ENCODE measurements at places on chromosomes 2 and 18. TPM values are rescaled to one million over a fixed set of nuclear protein-coding genes. Genes with fewer than 3 reads are reported as not detected.

DNA sequence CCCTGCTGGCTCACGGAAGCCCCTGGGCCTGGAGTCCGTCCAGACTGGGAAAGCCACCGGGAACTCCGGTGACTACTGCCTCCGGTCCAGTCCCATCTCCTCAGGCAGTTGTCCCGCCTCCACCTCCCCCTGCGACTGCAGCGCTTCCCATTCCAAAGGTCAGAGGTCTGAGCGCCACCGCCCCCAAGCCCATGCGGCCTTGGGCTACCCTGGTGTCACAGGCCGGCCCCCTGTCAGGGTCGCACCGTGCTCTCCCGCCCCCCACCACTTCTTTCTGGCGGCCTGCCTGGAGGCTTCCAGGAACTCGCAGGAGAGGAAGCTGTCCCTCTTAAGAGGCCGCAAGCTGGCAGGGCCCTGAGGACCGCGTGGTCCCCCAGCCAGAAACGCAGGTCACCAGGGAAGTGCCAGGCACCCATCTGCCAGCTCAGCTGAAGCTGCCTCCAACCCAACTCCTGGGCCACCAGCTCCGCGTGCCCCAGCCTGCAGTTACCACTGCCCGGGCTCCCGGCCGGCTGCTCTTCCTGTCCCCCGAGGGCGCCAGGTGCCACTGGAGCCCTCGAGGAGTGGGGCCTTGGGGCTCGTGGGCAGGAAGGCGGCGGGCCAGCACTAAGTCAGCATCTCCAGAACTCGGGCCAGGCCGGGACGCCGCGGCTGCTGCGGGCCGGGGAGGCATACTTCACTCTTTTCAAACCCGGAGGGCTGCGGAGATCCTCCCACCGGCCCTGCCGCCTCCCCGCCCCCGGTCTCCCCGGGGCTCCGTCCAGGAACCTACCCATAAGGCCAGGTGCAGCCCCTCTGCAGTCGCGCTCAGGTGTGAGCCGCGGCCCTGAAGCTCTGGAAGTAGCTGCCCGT, 83.3 kb upstream of the POMC start:
- peak; percentile 39 for DNase-seq

GRCh38 chr2:241019441-241020139, 21.2 kb downstream of the SNED1 start:
- no peak for DNase-seq

ALLC gene
- total RNA-seq, result not detected

ST8SIA5 gene
- 9.8 TPM for total RNA-seq

DNA sequence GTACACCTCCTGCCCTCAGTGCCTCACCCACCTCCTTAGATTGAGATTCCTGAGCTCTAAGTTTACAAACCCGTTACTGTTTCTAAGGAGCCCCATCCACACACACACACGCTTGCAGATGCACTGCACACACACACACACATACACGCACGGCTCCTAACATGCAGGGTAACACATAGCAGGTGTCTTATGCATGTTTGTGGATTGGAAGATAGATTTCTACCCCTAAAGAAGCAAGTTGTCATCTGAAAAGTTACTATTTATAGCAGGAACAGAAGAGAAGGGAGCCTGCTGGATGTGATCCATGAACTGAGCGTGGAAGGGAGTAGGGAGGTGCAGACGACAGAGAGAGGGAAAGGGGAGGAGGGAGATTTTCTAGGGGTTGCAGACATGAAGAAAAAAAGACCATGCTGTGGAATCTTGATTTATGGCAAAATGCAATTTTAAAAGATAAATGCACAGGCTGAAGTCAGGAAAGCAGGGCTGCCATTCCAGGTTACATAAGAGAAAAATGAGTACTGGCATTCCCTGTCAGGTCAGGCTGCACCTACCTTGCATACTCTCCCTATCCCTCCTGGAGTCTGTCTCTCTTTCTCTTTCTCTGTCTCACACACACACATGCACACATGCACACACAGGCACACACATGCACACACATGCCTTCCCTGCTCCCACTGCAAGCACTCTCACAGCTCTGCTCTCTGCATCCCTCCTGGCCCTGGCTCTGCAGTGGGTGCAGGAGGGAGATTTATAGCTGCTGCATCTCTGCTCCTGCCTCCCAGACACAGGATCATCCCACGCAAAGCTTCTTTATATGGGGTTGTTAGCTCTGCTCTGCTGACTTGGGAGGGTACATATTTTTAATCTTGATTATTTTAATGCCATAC, 192.6 kb upstream of the MYT1L start:
- DNase-seq, result no peak

CD207 gene
- not detected for total RNA-seq

DCC gene
- not detected for total RNA-seq

- no peak for DNase-seq
Observed at GRCh38 chr2:84640411-84640810, 124.1 kb downstream of the DNAH6 start.

CCDC88A gene
- 31.0 TPM for total RNA-seq

GRCh38 chr2:223099561-223099960, 47.6 kb downstream of the KCNE4 start:
- no peak for DNase-seq

IL36G gene
- total RNA-seq, result not detected

- DNase-seq, result no peak
Observed at GRCh38 chr2:219448776-219449341, 14.2 kb downstream of the SPEG start.

FHOD3 gene
- total RNA-seq, result 13.1 TPM

COX7A2L gene
- total RNA-seq, result 178 TPM

HOXD4 gene
- total RNA-seq, result 0.05 TPM

DNA sequence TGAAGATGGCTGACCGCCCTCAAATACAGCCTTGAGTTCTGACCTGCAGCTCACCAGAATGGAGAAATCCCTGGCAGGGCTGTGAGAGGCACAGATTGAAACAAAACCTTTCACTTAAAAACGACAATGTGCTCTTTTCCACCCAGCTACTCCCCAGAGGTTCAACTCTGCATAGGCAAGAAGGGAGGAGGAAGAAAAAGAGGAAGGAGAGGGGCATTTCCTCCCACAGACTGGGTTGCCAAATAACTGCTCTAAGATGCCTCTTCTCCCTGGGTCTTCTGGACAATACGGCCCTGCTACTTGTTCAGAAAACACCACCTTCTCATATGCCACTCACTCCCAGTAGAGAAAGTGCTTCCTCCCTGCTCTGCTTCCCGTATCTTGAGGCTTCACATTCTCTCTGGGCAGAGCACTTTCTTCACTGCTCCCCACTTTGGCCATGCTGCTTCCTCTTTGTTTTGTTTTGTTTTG, 136.4 kb upstream of the SLC1A4 start:
- DNase-seq, result no peak

RAB6D gene
- total RNA-seq, result not detected

DNA sequence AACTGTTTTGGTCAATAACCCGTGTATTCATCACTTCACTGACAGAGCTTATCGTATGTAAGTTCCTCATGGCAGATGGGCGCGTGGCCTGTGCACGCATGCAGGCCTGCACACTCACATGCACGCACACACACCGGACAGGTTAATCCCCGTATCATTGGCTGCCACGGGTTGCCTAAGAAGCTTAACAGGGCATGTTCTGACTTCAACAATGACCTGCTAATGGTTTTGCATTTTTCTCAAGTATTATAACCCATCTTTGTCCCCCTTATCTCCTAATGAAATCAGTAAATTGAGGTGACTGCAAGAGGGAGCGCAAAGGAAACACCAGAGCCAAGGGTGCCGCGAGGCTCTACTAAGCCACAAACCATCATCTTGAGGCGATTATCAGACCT, 399.0 kb upstream of the ID2 start:
- no peak for DNase-seq

SPATS2L gene
- 180 TPM for total RNA-seq

TRIM43B gene
- not detected for total RNA-seq

DNA sequence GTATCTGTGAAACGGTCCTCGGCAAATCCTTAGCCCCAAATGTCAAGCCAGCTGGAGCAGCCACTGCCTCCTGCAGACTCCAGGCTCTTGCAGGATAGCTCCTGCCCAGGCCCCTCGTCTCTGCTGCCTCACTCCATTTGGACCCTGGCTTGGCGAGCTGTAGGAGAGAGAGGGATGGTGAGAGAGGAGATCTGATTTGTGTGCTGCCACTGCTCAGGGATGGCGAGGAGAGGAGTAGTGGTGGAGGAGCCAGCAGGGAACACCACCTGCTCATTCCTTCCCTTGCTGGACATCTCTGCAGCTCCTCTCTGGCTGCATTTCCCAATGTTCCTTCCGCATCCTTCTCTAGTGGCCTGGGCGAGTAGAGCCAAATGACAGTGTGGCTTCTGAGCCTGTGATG, 109.1 kb upstream of the NCK2 start:
- no peak for DNase-seq

DNA sequence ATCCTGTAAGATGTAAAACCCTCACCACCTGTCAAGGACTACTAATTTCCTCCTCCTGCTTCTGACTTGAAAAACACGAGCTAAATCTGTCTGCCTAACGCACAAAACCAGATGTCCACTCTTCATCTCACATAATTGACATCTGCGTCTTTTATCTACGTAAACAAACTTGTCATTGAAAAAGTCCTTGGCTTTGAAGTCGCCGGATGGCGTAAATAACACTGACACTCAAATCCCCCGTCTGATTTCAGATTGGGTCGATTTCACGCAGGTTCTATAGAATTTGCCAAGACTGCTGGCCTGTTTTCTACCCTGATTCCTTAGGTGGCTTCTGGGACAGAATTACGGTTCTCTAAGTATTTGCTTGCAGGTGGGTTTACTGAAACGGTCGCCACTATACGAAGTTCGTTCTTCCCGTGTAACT, 539 bp upstream of the MOB4 start:
- DNase-seq, result peak; percentile 9

GRCh38 chr2:221451862-221452788, 120.0 kb downstream of the EPHA4 start:
- DNase-seq, result no peak

FZD7 gene
- total RNA-seq, result 39.8 TPM

GRCh38 chr2:157838442-157839161, 37.5 kb downstream of the ACVR1 start:
- DNase-seq, result peak; percentile 86

DNA sequence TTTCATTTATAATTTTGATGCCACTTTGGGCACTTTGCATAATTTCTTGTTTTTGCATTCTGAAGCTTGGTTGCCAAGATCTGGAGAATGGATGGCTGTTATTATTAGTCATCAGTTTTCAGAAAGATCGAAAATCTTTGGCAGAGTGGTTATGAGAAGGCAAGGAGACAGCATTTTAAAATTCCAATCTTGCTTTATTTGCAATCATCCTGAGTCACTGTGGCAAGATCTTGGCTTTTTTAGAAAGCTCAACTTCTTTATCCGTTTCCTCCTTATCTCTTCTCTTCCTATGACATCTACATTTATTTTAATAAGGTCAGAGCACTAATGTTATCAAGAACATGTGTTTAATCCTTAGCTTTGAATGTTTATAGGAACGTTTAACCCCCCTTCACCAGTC, 31.1 kb upstream of the EIF2AK3 start:
- DNase-seq, result peak; percentile 54

TLX2 gene
- total RNA-seq, result 0.34 TPM

DNA sequence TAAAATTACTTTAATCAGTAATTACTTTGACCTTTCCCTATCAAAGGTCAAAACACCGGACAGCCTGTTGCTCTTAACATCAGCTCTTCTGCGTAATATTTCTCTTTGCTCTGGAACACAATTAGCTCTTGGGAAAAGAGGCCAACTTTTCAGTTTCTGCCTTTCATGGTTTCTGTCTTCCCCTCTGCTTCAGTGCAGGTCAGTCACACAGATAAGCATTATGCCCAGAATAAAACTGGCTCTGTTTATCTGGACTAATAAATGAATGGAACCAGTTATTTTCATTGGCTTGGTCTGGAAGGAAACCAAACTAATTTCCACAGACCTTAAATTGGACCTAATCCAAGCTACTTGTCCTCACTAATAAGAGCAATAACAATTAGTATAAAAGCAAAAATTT, 26.2 kb upstream of the GALNT3 start:
- no peak for DNase-seq

GRCh38 chr2:20481798-20482405, 35.0 kb downstream of the RHOB start:
- no peak for DNase-seq

- no peak for DNase-seq
Observed at GRCh38 chr18:49857708-49858107, 44.4 kb upstream of the ACAA2 start.

DNA sequence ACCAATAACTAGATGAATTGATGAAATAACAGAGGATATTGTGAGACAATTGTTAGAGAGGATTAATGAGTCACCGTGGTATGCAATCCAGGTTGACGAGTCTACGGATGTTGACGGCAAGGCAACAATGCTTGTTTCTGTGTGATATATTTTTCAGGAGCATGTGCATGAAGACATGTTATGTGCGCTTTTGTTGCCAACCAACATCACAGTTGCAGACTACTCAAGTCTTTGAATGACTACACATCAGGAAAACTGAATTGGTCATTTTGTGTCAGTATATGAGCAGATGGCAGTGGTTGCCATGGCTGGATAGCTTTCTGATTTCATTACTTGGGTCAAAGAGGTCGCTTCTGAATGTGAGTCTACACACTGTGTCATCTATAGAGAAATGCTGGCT, 96.8 kb upstream of the CRACDL start:
- peak; percentile 0 for DNase-seq

DNA sequence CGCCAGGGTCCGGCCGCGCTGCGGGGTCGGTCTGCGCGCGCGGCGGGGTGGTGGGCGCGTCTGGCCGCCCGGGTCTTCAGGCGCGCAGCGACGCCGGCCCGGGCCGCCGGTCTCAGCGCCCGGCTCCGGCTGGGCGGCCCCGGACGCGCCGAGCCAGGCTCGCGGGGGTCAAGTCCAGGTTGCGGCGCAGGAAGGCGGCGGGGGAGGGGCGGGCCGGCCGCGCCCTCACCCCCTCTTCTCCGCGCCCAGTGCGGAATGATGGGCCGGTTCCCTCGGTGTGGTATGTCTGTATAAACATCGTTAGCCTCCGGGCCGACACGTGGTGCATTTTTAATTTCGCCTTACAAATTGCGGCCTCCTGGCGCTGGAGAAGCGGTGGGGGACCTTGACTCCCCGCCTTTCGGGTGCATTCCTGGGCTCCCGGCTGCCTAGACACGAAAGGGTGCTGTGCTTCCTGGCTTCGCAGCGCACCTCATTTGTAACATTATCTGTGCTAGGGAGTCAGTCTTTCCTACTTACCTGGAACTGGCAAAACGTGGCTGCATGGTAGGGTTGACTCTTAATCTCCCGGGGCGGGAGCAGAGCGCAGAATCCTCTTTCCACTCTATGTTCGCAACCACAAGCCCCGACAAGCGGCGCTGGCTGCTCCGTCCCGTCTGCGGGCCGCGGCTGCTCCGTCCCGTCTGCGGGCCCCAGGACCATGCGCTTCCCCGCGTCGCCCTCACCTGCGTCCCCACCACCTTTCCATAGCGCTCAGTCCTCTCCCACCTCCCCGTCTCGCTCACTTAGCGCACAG, 69.0 kb downstream of the CTAGE1 start:
- peak; percentile 88 for DNase-seq

DNA sequence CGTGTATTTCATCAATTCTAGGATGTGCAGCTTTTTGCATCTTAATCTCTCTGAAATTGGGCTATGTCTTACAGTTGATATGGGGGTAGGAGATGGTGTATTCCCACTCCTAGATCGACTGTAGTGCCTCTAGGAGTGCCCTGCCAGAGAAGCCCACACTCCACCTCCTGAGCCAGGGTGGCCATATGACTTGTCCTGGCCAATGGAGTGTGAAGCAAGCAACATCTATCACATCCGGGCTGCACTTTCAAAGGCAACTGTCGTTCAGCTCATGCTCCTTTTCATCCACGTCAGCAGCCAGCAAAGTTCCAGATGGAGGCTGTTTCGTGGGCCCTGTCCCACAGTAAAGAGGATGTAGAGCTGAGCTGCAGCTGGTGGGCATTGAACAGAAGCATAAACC, 149.4 kb upstream of the SLC1A4 start:
- DNase-seq, result no peak

ATAD2B gene
- total RNA-seq, result 3.8 TPM

All from M059J (cell line).